ENCODE measurements at places on chromosomes 16 and 17.

DNA sequence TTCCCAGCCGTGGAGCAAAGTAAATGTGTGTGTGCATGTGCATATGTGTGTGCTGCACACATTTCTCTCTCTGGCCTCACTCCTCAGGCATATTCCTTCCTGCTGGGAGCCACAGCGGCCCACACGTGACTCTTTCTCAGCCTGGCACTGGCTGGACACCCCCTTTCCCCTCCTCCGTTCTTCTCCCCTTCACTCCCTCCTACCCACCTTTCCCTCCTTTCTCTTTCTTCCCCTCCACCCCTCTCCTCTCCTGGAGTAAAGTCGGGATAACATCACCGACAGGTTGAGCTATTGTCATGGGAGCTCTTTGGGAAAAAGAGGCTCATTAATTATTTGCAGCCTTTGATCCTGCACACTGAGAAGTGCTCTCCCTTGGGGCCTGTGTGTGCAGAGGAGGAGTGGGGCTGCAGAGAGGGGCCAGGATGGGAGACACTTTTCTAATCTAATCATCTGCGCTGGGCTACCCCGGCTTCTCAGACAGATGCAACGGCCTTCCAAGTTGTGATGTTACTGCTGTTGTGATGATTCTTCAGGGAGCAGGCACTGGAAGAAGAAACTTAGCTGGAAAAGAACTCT is 126.3 kb upstream of the HSBP1 start:
- no peak for DNase-seq

GRCh38 chr17:61464843-61465180 is 12.6 kb downstream of the TBX4 start:
- no peak for DNase-seq

DNA sequence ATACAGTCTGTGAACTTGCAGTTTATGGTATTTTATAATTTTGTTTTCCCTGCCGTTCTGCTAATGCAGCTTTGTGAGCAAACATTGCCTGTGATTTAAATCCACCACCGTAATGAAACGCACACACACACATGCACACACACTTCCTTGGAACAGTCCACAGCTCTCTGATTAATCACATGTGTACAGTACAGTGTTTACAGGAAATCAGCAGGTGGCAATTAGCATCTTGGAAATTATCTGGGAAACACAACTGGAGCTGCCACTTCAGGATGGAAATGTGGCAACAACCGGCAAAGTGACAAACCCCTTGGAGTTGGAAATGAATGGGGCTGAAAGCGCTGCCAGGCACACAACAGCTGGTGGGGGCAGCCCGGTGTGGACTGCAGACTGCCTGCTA is 12.9 kb upstream of the ZKSCAN2 start:
- DNase-seq, result no peak

DNA sequence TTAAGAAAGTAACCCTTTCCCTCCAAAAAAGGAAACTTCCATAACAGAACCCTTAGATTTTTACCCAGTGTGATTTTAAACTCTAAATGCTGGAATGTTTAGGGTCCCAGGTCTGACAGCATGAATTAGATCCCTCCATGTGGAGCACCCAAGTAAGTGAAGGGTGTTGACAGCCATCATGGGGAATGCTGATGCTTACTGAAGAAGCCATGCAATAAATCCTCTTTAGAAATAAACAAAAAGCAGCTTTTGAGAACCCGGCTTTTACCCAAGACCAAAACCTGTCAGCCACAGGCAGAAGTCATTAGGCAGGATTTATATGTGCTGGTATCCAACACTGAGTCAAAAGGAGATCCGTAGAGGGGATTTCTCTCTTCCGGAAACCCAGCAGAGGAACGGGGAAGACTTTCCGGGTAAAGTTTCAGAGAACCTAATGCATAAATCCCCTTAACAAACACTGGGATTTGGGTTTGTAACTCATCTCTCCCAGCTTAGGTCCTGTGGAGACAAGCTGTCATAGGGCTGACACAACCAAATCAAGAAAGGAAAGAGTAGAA is 287.5 kb downstream of the IRX3 start:
- no peak for DNase-seq

DNA sequence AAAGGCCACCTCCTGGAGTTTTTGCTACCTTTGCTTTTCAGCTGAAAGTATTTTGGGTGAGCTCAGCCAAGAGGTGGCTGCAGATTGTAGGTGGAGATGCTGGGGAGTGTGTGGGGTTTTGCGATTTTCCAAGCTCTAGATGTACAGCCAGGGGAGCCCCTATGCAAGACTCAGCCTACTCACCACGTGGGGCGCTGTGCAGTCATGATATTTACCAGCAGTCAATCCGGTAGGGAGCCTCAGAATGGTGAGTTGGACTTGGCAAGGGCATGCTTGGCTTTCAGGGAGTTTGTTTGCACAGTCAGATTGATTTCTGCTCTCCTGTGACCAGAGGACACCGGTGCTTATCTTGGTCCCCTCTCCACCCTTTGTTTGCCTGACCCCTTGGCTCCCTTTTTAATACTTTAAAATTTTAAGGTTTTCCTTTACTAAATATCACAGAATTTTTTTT is 175.3 kb downstream of the UTP18 start:
- DNase-seq, result peak; percentile 6

DNA sequence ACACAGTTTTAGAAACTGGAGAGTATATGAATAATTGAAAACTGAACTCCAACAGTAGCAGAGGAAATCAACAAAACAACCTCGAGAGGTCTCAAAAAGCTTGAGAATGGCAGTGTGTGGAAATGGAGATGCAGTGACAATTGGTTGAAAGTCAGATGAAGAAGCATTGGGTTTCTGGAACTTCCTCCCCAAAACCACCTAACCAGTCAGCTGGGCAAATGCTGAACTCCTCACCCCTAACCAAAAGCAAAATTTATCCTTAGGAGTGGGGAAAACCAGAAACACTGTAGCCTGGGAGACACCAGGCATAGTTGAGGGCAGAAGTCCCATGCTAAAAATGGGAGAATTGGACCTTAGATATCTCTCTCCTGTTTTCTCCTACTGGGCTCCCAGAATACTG is 109.9 kb downstream of the TANC2 start:
- no peak for DNase-seq

- no peak for DNase-seq
These were observed 59.6 kb downstream of the YPEL2 start for GRCh38 chr17:59391021-59391420.

GRCh38 chr16:28011971-28012445 is 51.5 kb downstream of the GSG1L start:
- DNase-seq, result no peak

- no peak for DNase-seq
These were observed 2.9 kb upstream of the FBXO47 start for GRCh38 chr17:38970128-38970527.

DNA sequence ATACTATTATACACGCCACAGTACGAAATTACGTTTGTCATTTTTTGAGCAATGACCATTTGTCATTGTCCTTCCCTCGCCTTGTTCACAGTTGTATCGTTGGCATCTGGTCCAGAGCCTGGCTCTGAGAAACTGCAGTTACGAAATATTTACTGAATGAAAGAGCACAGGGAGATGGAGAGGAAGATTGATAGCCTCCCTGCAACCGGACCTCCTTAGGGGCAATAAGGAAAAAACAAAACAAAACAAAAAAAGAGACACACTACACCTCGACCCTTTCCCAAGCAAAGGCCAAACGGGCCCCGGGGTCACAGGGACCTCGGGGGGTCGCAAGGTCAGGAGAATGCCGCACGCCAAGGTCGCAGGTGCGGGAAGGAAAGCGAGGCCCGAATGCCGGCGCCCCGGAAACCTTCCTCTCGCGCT is 857 bp downstream of the GOT2 start:
- DNase-seq, result peak; percentile 20

GRCh38 chr17:1755827-1756262 is 6.0 kb upstream of the SERPINF1 start:
- DNase-seq, result no peak

DNA sequence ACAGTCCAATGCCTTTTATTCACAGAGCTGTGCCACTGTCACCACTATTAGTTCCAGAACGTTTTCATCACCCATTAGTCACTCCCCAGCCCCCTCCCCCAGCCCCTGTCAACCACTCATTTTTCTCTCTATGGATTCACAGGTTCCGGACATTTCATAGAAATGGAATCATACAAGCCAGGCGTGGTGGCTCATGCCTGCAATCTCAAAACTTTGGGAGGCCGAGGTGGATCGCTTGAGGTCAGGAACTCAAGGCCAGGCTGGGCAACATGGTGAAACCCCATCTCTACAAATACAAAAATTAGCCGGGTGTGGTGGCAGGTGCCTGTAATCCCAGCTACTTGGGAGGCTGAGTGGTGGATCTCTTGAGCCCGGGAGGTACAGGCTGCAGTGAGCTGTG is 759 bp upstream of the PAM16 start:
- DNase-seq, result peak; percentile 78

DNA sequence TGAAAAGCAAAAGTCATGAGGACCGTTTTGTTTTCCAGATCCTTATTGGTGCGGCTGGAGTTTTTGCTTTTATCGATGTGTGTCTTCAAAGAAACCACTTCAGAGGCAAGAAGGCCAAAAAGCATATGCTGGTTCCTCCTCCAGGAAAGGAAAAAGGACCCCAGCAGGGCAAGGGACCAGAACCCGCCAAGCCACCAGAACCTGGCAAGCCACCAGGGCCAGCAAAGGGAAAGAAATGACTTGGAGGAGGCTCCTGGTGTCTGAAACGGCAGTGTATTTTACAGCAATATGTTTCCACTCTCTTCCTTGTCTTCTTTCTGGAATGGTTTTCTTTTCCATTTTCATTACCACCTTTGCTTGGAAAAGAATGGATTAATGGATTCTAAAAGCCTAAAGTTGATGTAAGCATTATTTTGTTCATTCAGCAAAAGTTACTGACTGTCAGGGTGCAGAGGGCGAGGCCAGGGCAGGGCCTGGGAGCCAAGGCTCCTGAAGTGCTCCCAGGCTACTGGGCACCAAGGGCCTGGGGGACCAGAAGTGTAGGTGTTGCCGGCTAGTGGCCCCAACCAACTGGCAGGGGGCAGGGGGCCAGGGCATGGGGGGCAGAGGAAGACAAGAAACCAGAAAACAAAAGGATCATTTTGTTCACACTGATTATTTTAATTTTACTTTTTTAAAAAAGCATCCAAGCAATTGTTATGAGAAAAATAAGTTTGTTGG is 8.8 kb downstream of the CMTM2 start:
- DNase-seq, result no peak

GRCh38 chr17:3921006-3921405 is 4.7 kb upstream of the P2RX1 start:
- no peak for DNase-seq

DNA sequence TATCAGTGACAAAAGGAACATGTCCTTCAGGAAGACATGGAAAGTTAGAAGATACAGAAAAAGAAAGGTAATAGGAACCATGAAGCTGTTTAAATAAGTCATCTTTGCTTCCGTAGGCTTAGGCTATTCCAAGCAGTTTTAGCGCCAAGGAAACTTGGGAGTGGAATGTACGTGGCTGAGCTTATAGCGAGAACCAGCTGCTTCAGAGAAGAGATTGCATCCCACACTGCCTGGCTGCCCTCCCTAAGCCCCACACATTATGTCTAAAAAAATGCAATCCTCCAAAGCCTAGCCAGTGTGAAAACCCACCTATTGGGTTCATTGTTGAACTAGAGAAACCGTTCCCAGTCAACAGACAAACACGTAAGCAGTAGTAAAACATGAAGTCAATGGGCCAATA is 149.9 kb downstream of the SLC39A11 start:
- DNase-seq, result no peak

DNA sequence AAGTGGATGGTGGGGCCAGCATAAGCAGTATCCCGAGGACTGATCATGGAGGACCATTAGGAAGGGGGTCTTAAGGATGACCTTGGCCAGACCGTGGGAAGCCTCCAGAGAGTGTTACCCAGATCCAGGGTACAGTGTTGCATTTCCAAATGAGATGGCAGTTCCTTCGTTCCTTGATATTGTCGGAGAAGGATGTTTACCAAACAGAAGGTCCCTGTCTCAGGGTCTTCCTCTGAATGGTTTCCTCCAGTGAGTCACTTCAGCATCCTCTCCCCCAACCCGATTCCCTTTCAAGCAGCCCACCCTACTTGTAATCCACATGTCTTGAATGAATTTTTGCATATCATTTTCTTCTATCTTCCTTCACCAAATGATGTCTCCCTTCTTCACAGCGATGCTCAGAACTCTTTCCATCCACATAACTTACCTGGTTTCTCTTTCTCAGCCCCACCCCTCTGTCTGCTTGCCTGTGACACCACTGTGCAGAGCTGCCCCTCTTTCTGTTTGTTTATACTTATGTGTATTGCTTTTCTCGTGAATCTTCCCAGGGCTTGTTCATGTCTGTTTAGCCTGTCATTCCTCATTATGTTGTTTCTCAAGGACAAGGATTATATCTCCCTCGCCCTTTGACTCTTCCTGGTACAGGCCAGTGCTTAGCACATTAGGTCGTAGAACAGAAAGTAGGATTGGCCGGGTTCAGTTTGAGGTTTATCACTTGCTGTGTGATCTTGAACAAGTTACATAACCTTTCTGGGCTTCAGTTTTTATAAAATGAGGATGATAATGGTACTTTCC is 5.7 kb downstream of the GOSR2 start:
- DNase-seq, result no peak

DNA sequence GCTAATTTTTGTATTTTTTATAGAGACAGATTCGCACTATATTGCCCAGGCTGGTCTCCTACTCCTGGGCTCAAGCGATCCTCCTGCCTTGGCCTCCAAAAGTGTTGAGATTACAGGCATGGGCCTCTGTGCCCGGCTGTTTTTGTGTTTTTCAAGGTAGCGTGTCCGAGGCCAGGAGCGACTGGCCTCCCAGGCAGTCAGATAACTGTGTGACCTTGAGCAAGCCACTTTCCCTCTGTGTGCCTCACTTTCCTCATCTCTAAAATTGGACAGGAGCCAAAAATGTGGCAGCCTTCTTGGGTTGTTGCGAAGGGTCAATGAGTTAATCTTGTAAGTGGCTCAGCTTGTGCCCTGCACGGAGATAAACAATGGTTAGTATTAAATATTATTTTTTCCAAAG is 2.4 kb downstream of the ABCC1 start:
- DNase-seq, result no peak

- no peak for DNase-seq
These were observed 3.4 kb downstream of the TRADD start for GRCh38 chr16:67156143-67156844.

GRCh38 chr16:79001156-79001967 is 599.2 kb downstream of the MAF start:
- no peak for DNase-seq

DNA sequence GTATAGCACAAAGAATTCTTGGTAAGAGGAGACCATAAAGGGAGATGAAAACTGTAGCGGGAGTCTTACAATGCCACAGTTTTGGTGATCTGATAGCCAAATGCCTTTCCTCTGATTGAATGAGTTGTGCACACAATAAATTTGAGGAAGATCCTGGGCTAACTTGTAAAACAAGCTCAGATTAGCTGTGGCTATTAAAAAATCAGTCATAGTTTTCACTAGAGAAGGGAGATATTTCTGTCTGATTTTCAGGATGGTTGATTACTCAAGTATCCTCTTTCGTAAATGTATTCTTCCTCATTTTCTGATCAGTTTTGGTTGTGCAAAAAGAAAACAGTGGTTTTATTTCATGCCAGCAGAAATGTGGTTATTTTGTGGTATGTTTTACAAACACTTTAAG is 9.1 kb upstream of the METTL9 start:
- DNase-seq, result no peak

GRCh38 chr17:36888236-36888951 is 48.9 kb upstream of the LHX1 start:
- DNase-seq, result no peak

GRCh38 chr17:77325577-77326075 is 184.9 kb downstream of the SEC14L1 start:
- peak; percentile 41 for DNase-seq
